Cortex of kidney (tissue), 1 donor: ENCODE measurements at places on chromosomes 6 and 20.

DNA sequence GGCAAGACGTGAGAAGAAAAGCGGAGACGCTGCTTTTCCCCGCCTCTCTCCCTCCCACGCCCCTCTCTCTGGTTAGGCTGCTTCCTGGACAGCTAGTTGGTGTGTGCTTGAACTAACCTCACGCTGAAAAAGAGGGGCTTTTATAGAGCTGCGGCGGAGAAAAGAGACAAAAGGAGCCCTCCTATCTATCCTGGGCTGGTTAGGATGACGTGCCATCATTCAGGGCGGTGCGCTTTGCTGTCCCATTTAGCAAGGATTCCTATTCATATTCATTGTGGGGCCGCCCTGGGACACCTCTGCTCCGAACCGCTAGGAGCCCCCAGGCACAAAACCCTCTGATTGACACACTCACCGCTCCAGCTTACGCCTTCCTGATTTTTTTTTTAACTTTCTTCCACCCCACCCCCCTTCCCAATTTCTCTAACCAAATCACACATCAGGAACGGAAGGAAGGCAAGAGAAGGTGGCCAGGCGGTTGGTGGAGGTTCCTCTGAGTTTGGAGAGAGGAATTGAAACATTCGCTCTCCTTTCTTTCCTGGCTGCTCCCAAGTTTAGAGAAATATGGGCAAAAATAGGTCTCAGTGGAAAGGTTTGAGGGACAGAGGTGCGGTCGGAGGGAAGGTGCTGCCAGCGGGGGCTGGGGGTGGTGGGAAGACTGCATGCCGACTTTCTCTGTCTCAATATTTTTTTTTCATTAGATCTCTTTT, at the start of gene OLIG3:
Gene OLIG3 (minus strand): TSS at position 114 of the 707 bp plus-strand sequence. CDS start 224 bp downstream, outside the sequence.
- DNase-seq: no peak

DNA sequence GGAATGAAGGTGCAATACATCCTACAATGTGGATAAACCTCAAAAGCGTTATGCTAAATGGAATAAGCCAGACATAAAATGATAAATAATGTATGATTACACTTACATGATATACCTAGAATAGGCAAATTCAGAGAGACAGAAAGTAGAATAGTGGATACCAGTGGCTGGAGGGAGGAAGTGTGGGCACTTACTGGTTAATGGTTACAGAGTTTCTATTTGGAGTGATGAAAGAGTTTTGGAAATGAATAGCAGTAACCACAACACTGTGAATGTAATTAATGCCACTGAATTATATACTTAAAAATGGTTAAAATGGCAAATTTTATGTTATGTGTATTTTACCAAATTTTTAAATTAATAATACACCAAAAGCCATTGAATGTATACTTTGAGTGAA, 71.4 kb upstream of the CST7 start:
- DNase-seq: no peak

GRCh38 chr6:36028088-36028876, 674 bp downstream of the MAPK14 start:
- DNase-seq: no peak

DNA sequence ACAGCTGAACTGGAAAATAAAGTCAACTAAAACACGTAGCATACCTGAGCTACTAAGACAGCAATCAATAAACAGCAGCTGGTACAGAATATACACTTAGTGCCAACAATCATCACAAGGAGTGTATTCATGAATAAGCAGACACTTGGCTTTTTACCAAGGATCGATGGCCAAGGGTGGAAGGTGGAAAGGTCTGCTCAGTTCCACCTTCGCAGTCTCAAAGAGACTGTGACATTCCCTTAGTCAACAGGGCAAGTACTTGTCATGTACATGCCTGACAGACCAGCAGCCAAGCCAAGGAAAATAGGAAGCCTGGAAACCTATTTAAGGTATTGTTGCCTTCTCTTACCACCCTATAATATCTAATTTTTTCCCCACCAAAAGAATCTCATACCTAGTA, 21.4 kb downstream of the HBS1L start:
- no peak for DNase-seq

- no peak for DNase-seq
Measured at GRCh38 chr6:35177596-35177995, 36.2 kb upstream of the SCUBE3 start.

GRCh38 chr6:95923518-95923917, 92.3 kb upstream of the FUT9 start:
- no peak for DNase-seq

GRCh38 chr20:16147216-16147615, 426.0 kb downstream of the KIF16B start:
- no peak for DNase-seq

DNA sequence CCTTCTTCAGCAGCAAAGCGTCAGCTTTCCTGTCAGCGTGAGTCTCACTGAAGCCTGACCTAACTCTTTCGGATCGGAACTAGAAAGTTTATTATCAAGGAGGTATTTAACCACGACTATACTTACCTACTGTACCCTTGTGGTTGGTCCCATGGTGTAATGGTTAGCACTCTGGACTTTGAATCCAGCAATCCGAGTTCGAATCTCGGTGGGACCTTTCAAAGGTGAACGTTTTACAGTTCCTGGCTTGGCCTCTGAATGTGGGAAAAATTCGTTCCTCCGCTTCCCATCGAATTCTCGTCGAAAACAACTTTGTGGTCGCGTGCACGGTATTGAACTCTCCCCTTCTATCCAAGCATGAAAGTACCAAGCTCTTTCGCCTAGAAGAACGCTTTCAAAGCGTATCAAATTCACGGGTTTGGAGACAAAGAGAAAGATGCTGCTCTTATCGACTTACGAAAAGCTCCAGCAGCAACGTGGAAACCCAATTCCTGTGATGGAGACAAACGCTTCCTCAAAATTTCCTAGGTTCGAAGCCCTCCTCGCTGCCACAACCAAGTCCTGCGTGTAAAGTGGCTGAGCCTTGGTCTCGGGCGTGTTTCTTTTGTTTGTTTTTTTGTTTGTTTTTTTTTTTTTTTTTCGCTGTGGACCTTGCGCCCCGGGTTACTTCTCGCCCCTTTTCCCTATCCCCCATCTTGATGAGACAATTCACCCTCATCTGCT, 63.7 kb downstream of the GPX5 start:
- DNase-seq: no peak

DNA sequence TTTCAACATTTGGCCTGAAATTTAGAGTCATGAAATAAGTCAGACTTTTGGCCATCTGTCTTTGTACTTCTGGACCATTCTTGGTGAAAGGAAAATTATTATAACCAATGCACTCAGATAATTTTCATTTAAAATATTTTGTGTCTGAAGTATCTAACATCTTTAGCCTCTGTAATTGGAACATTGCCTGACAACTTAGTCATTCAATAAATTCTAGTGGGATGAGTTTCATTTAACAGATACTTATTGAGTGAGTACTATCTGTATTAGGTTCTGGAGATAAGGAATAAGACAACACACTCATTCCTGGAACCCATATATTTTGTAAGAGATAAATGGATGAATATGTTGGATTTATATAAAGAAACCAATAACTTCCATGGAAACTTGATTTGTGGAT, 536.0 kb downstream of the BCKDHB start:
- DNase-seq: no peak
